Stromal cell of bone marrow (primary cell): ENCODE measurements at places on chromosomes 5 and 9.

DNA sequence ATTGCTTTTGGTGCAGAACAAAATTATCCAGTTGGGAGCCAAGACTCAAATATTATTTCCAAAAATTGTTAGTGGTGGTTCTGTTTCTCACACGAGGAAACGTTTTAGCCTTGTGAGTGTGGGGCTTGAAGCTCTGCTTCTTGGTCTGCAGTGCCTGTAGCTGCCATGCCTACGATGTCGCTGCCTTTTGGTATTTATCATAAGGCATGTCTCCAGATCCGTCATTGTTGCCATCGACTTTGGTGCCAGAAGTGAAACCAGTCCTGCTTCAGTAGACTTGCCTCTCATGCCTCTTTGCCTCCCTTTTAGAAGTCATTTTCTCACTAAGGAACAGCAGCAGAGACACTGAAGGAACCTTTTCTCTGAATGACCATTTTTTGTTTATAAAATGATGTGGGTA, 29.7 kb upstream of the CATSPER3 start:
- no peak for DNase-seq

DNA sequence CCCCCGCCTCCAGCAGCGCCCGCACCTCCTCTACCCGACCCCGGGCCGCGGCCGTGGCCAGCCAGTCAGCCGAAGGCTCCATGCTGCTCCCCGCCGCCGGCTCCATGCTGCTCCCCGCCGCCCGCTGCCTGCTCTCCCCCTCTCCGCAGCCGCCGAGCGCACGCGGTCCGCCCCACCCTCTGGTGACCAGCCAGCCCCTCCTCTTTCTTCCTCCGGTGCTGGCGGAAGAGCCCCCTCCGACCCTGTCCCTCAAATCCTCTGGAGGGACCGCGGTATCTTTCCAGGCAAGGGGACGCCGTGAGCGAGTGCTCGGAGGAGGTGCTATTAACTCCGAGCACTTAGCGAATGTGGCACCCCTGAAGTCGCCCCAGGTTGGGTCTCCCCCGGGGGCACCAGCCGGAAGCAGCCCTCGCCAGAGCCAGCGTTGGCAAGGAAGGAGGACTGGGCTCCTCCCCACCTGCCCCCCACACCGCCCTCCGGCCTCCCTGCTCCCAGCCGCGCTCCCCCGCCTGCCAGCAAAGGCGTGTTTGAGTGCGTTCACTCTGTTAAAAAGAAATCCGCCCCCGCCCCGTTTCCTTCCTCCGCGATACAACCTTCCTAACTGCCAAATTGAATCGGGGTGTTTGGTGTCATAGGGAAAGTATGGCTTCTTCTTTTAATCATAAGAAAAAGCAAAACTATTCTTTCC, 19.3 kb downstream of the CDKN2A start:
- no peak for DNase-seq

DNA sequence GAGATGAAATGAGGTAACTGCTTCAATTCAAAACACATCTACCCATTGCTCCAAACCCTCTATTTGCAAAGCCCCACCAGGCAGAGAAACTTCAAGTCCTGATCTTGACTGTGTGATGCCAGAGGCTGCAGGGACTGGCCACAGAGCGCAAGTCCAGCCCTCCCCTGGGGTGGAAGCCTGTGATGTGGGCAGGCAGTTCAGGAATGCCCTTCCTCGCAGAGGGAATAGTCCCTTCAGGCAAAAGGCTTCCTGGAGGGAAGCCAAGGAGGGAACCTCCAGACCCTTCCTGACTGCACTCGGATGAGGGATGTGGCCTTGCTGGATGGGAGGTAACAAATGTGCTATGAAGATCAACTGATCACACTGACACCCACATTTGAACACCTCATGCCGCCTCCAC, 131.2 kb downstream of the SLIT3 start:
- DNase-seq: no peak

- DNase-seq: no peak
Observed at GRCh38 chr5:82054004-82054710, 82.3 kb downstream of the ATG10 start.

DNA sequence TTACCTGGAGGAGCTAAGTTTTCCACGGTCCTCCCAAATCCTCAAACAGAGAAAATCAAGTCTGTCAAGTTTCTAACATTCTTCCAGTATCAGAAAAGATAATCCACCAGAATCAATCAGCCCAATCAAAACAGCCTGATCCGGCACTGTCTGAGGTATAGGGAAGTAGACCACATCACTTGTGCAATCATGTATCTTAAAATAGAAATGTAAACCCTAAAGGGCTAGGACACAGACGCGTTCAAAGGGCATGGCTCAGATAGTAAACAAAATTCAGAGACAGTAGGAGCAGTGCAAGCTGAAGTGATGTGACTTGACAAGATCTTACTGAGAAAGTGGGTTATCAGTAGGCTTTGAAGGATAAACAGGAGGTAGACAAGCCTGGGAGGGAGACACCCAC, 252.4 kb upstream of the DAPK1 start:
- DNase-seq: no peak

- DNase-seq: no peak
Observed at GRCh38 chr5:36377192-36377591, 75.5 kb upstream of the RANBP3L start.

DNA sequence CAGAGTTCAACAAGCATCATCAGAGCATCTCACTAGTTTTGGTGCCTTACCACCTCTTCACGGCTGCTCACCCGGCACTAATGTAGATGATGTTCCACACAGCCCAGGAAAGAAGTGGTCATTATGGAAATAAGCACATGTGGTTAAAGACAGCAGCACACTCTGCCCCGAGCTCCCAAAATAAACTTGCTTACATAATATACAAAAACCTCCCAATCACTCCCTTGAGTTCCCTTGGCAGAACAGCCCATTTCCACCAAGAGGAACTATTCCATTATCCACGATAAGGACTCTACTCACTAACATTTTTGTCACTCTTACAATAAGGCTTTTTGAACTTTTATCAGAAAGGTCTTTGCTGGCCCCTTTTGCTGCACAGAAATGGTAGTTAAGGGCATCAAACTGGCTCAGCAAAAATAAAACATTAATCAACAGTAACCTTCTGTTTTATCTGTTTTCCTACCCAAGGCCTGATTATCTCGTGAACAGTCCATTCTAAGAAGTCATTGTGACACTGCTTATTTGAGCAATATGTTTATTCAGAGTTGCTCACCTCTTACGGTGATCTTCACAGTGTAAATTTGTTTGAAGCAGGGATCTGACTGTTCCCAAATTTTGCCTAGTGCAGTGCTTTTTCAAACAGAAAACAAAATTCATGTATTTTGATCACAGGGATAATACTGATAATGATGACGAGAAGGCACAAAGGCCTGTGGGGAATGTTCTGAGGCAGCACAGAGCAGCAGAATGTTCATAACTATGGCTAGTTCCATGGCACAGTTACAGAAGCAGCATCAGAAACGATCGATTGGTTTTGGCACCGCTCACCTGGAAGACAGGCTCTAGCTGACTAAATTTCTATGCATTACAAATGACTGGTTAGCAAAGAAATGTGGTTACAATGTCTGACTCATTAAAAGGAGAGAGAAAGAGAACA, 399.8 kb upstream of the PIK3R1 start:
- no peak for DNase-seq

DNA sequence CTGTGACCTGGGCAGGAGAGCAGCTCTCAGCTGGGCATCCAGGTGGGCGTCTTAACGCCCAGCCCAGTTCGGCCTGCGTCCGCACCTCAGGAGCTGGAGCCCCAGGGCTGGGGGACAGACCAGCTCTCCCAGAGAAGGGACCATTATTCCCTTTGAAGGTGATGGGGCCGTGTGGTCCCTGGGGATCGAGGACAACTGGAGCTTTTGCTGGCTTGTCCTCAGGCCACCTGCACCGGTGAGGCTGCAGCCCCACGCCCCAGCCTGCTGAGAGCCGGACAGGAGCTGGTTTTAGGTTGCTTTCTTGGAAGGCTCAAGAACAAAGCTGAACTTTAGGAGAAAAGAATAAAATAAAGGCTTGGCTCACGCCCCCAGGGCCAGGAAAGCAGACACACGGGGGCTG, 40.9 kb downstream of the NACC2 start:
- no peak for DNase-seq

DNA sequence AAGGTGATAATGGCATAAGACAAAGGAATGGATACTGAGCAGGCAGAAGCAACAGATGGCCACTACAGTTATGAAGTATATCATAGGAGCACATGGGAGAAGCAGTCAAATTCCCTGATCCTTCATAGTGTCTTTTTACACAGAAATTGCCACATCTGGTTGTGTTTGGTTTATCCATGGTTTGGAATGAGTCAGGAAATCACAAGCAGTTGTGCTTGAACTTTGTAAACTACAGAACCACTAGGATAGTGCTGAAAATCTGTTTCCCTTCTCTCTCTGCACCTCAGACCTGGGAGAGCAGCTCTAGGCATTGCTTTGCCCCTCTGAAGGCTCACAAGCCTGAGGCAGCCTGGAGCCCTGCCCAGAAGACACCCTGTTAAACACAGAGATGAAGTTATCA, 134.0 kb downstream of the DMRT2 start:
- DNase-seq: no peak

GRCh38 chr9:74500584-74500924, 3.4 kb downstream of the RORB start:
- no peak for DNase-seq

DNA sequence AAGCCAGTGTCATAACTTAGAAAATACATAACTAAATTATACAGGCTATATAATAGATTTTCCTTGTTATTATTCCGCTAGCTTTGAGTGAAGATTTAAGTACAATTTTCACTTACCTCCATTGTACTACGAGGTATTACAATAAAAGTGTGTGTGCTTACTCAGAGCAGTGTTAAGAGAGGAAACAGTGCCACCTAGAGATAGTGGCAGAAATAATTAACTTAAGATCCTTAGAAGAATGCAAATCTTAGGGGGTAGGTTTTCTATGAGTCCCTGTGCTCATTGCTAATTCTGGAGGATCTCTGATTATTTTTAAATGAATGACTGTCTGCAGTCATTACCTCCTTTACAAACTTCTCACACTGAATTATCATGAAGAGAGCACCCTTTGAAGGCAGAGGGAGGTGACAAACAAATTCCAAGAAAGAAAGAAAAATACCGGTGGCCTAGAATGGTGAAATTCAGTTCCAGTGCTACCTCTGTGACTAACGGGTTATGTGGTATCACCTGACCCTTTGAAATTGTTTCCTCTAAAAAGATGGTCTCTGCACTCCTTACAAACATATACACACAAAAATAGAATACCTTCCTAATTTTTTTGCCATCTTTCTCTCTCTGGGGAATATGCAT, 379.8 kb downstream of the TRIM36 start:
- DNase-seq: peak; percentile 2

GRCh38 chr5:11928909-11929308, 24.7 kb upstream of the CTNND2 start:
- DNase-seq: no peak

DNA sequence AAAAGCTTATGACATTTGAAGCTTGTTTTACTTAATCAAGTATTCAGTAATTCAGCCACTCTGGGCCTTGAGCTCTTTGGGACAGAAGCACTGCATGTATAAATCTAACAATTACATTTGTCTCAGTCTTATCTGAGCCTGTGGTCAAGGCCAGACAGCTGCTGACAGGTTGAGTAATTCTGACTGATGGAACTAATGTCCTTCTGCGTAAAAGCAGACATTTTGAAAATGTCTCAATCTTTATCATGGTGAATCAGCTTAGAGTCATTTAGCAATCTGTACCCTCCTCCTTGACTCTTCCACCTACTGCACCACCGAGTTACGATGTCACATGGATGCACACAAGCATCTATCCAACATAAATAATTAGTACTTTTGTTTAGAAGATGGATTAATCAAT, 400.0 kb downstream of the ARRDC3 start:
- peak; percentile 47 for DNase-seq

GRCh38 chr9:71647094-71647591, 121.2 kb downstream of the CEMIP2 start:
- peak; percentile 50 for DNase-seq

- DNase-seq: no peak
Observed at GRCh38 chr5:38866362-38867031, 20.7 kb downstream of the OSMR start.

- DNase-seq: no peak
Observed at GRCh38 chr5:147437161-147437596, 72.7 kb downstream of the DPYSL3 start.

DNA sequence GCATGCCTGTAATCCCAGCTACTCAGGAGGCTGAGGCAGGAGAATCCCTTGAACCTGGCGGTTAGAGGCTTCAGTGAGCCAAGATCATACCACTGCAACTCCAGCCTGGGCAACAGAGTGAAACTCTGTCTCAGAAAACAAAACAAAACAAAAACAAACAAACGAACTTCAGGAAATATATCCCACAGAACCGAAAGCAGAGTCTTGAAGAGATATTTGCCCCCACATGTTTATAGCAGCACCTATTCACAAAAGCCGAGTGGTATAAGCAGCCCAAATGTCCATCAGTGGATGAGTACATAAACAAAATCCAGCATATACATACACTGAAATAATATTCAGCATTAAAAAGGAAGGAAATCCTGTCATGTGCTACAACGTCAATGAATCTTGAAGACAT, 57.6 kb upstream of the GRIN3A start:
- DNase-seq: no peak

DNA sequence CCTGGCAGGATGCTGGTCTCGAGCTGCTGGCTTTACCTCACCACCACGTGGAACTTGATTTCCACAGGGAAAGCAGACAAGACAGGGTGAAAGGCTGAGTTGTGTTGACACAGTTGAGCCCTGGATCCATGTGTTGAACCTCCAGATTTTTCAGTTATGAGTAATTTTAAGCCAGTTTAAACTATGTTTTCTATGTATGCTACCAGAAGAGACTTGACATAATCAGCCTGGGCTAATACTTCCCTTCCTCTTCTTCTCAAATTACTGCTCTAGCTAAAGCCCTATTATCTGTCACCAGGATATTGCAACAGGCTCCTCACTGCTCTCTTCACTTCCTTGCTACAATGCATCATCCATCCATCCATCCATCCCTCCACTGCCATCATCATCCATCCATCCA, 12.0 kb upstream of the PHYKPL start:
- no peak for DNase-seq

GRCh38 chr5:139711906-139712224, 63.7 kb downstream of the CXXC5 start:
- no peak for DNase-seq

DNA sequence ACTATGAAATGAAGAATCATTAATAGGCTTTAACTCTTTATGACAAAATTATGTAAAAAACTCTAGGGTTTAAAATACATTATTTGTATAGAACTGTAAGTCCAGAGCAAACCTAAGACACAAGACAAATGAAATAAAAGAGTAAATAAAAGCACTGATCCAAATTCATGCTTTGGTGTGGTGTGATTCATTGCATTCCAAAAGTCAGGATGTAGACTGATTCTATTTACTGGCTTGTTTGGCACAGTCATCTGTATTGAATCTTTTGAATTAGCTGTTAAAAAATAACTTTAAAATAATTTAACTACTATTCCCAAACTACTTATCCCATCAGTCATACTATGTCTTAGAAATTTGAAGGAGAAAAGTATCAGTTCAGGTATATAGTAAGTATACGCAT, 31.1 kb downstream of the IL4 start:
- DNase-seq: no peak

- no peak for DNase-seq
Observed at GRCh38 chr5:35233601-35234000, 3.3 kb upstream of the PRLR start.
